Activated CD4-positive, alpha-beta T cell treated with anti-CD3 and anti-CD28 coated beads for 48 hours (primary cell): ENCODE measurements at places on chromosomes 16 and 17.

DNA sequence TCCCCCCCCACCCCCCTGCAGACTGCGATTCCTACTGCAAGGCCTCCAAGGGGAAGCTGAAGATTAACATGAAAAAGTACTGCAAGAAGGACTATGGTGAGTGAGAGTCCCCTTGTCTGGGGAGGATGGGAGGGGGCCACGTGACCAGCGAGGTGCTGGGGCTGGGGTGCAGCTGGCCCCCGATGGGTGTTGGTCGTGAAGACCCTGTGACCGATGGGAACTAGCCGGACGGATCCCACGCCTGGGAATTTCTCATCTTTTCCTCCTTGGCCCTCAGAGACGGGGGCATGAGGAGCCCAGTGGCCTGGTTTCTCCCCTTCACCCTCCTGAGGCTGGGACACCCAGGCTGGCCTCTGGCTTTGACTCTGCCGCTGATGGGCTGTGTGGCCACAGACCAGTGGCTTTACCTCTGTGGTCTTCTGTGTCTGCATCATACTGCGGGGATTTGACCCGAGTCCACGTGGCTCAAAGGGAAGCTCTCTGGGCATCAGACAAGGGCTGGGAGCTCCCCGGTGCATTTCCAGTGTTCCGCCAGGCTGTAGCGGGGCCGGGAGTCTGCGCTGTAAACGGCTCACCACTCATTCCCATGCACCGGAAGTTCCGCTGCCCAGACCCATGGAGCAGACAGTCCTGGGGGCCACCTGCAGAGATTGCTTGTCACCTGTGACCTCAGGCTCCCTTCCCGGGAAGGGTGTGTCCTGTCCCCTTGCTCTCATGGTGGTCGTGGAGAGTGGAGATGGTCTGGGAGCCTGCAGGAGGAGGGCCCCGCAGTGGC, 200.0 kb downstream of the NTN1 start:
- no peak for DNase-seq

DNA sequence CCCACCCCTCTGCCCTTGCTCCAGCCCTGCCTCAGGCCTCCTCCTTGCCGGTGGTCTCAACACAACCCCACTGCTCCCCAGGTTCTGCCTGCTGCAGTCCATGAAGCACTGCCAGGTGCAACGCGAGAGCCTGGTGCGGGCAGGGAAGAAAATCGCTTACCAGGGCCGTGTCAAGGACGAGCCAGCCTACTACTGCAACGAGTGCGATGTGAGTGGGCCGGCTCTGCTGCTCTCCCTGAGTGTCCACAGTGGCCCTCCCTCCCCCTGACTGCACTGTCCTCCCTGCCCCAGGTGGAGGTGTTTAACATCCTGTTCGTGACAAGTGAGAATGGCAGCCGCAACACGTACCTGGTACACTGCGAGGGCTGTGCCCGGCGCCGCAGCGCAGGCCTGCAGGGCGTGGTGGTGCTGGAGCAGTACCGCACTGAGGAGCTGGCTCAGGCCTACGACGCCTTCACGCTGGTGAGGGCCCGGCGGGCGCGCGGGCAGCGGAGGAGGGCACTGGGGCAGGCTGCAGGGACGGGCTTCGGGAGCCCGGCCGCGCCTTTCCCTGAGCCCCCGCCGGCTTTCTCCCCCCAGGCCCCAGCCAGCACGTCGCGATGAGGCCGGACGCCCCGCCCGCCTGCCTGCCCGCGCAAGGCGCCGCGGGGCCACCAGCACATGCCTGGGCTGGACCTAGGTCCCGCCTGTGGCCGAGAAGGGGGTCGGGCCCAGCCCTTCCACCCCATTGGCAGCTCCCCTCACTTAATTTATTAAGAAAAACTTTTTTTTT, 1.8 kb upstream of the TMEM88 start:
- DNase-seq = no peak

- no peak for DNase-seq
These were observed 42.8 kb upstream of the RAI1 start for GRCh38 chr17:17638467-17638866.

GRCh38 chr16:54817940-54818574, 112.6 kb upstream of the IRX5 start:
- DNase-seq = no peak

- no peak for DNase-seq
These were observed 48.3 kb downstream of the ZFHX3 start for GRCh38 chr16:72999541-73000019.

DNA sequence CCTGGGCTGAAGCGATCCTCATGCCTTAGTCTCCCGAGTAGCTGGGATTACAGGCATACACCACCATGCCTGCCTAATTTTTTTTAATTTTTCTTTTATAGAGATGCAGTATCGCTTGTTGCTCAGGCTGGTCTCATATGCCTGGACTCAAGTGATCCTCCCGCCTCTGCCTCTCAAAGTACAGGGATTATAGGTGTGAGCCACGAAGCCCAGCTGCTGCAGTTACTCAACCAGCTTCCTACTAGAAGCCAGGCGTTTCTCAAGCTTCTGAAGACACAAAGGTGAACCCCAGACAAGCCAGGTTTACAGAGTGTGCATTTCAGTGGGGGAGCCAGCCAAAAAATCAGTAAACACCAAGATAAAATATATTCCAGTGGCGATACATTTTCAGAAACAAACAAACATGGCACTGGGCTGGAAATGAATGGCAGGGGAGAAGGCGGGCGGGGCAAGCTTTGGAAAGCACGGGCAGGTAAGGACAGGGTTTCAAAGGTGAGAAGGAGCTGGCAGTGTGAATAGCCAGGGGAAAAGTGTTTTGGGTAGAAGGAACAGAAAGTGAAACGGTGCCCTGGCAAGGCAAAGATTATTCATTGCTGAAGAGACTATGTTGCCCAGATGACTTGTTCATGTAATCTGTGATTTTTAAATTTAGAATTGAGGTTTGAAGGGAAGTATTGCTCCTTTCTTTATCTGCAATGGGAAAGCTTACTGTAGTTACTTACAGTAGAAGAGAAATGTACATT, 471.1 kb downstream of the WWOX start:
- no peak for DNase-seq
